ENCODE measurements at places on chromosomes 7 and 10.

- H3K27me3 ChIP-seq: peaks cover 23% of the 10 kb centered on the region
- peaks cover 21% of the 10 kb centered on the region for H3K4me1 ChIP-seq
- no peak overlapping the region for H3K4me3 ChIP-seq
- no peak overlapping the region for H3K27ac ChIP-seq
Observed at GRCh38 chr10:79025199-79025832, 43.5 kb upstream of the ZMIZ1 start.

DNA sequence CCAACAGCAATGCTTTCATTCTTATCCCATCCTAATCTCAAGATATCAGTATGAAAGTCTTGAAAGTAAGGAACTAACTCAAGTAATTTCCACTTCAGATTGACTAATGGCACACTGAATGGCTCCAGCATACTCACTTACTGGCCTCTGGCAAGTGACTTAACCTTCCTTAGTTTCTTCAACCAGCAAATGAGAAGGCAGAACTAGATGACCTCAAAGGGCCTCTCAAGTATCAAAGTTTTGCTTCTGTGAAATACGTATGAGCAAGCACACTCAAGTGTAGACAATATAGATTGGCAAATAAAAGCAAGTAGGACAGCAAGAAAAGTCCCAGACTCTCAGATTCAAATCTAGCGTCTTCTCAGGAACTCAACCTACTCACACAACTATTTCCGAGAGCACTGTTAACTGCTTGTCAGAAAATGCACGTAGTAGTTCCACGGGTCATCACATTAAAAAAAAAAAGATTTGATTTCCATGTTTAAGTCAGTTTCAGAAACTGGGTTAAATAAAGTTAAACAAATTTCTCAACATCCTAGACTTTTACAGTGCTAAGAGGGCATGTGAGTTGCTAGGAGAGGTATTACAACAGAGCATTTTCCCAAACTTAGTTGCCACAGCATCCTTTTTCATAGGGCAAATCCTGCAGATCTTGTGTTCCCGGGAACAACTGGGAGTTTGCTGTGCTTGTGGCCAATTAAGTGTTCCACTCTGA lies 276.9 kb upstream of the KLF14 start:
- H3K27ac ChIP-seq: peak overlapping the region; percentile 94
- no peaks in the 10 kb centered on the region for H3K27me3 ChIP-seq
- peaks cover 63% of the 10 kb centered on the region for H3K4me1 ChIP-seq
- H3K36me3 ChIP-seq: peaks cover 3% of the 10 kb centered on the region

GRCh38 chr7:128455543-128456254 lies at the start of gene HILPDA:
TSS of gene HILPDA (plus strand) at chr7:128455878. CDS start at chr7:128457269, 1,391 bp downstream.
- no peaks in the 10 kb centered on the region for H3K27me3 ChIP-seq
- peak within 1 kb of the TSS; percentile 94 for H3K27ac ChIP-seq
- H3K36me3 ChIP-seq: peaks cover 2% of the 10 kb centered on the region

DNA sequence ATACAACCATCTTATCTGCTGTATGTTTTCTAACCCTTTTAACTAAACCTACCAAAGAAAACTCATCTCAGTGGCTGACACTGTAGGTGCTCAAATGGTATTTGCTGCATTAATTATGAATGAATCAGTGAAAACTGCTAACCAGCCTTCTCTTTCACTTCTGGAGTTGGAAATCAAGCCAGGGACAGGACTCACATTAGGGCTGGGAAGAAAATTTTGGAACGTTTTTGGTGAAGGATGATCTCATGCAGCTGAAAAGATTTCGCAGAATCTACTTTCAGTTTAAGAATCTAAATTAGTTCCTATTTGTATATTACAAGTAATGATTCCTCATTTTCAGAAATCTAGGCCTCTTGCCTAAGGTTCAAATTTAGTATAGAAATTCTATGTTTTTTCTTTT lies 12.9 kb downstream of the MTPN start:
- peaks cover 24% of the 10 kb centered on the region for H3K36me3 ChIP-seq
- no peak for DNase-seq
- H3K4me3 ChIP-seq: no peak overlapping the region
- H3K4me1 ChIP-seq: peaks cover 52% of the 10 kb centered on the region

- no peaks in the 10 kb centered on the region for H3K4me1 ChIP-seq
- no peak for DNase-seq
- no peaks in the 10 kb centered on the region for H3K27me3 ChIP-seq
- no peak overlapping the region for H3K4me3 ChIP-seq
- no peak overlapping the region for H3K27ac ChIP-seq
- H3K36me3 ChIP-seq: no peaks in the 10 kb centered on the region
Observed at GRCh38 chr10:118763202-118763988, 8.6 kb upstream of the CACUL1 start.

DNA sequence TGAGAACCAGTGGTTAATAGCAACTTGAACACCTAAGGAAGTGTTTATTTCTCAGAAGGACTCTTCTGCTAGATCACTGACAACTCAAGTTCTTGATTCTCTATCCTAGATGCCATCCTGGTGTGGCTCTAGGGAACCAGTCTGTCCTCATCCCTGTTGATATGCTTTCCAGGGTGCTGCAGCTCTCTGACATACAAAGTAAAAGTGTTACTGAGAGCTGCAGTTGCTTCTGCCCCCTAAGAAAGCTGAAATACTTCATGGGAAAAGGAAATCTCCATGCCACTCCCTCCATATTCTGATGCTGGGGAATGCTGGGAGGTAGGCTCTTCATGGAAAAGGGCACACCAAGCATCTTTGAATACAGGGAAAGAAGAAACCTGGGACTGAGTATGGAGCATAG lies 168.1 kb downstream of the KLF6 start:
- no peak overlapping the region for H3K27ac ChIP-seq
- peaks cover 1% of the 10 kb centered on the region for H3K27me3 ChIP-seq
- H3K4me3 ChIP-seq: no peak overlapping the region
- H3K4me1 ChIP-seq: no peaks in the 10 kb centered on the region
- DNase-seq: no peak

DNA sequence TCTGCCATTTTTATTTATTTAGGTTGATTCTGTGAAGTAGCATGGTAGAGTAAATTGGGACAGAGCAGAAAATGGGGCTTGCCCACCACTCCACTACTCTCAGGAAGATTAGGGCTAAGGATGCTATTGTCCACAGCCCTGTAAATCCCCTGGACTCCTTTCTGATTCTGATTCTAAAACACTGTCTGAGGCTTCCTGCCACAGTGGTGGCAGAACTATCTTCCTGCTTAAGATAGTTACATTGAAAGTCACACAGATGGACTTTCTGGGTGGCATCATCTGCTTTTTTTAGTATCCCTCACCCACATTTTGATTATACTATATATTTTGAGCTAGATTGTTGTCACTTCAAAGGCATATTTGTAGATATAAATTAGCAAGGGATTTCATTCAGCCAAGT lies 50.0 kb downstream of the SPAM1 start:
- peaks cover 2% of the 10 kb centered on the region for H3K27me3 ChIP-seq
- no peaks in the 10 kb centered on the region for H3K4me1 ChIP-seq
- DNase-seq: no peak
- no peak overlapping the region for H3K27ac ChIP-seq

- no peaks in the 10 kb centered on the region for H3K27me3 ChIP-seq
- H3K4me3 ChIP-seq: no peak overlapping the region
- DNase-seq: no peak
- H3K27ac ChIP-seq: no peak overlapping the region
Observed at GRCh38 chr7:75066521-75066920, 7.1 kb downstream of the RCC1L start.

- no peak overlapping the region for H3K4me3 ChIP-seq
- H3K36me3 ChIP-seq: no peaks in the 10 kb centered on the region
- peaks cover 1% of the 10 kb centered on the region for H3K27me3 ChIP-seq
- H3K4me1 ChIP-seq: no peaks in the 10 kb centered on the region
Observed at GRCh38 chr10:126598009-126598408, 72.5 kb downstream of the C10orf90 start.

- H3K4me1 ChIP-seq: peaks cover 7% of the 10 kb centered on the region
- H3K4me3 ChIP-seq: no peak overlapping the region
- H3K27me3 ChIP-seq: no peaks in the 10 kb centered on the region
- no peak overlapping the region for H3K27ac ChIP-seq
- H3K36me3 ChIP-seq: peaks cover 19% of the 10 kb centered on the region
- DNase-seq: no peak
Observed at GRCh38 chr10:7932301-7933036, 114.2 kb downstream of the TAF3 start.

GRCh38 chr10:6002809-6003510 lies 25.6 kb upstream of the IL15RA start:
- no peak overlapping the region for H3K4me3 ChIP-seq
- H3K4me1 ChIP-seq: no peaks in the 10 kb centered on the region
- DNase-seq: no peak
- peaks cover 3% of the 10 kb centered on the region for H3K36me3 ChIP-seq

DNA sequence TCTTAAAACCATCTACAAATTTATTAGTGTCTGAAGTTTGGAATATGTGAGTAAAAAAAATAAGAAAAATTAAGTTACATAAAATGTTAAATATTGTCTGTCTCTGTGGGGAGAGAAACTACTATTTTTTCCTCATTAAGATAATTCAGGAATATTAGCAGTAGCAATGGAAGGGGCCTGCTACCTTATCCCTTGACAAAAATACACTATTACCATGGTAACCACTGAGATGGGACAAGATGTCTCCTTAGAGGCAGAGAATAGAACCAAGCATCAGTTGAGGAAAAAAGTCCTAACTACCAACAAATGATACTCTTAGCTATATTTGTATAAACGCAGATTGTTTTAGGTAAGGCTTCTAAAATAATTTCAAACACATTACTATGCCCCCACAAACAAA lies 150.7 kb upstream of the LSM8 start:
- no peaks in the 10 kb centered on the region for H3K4me1 ChIP-seq
- no peaks in the 10 kb centered on the region for H3K36me3 ChIP-seq
- peaks cover 3% of the 10 kb centered on the region for H3K27me3 ChIP-seq
- no peak overlapping the region for H3K27ac ChIP-seq

DNA sequence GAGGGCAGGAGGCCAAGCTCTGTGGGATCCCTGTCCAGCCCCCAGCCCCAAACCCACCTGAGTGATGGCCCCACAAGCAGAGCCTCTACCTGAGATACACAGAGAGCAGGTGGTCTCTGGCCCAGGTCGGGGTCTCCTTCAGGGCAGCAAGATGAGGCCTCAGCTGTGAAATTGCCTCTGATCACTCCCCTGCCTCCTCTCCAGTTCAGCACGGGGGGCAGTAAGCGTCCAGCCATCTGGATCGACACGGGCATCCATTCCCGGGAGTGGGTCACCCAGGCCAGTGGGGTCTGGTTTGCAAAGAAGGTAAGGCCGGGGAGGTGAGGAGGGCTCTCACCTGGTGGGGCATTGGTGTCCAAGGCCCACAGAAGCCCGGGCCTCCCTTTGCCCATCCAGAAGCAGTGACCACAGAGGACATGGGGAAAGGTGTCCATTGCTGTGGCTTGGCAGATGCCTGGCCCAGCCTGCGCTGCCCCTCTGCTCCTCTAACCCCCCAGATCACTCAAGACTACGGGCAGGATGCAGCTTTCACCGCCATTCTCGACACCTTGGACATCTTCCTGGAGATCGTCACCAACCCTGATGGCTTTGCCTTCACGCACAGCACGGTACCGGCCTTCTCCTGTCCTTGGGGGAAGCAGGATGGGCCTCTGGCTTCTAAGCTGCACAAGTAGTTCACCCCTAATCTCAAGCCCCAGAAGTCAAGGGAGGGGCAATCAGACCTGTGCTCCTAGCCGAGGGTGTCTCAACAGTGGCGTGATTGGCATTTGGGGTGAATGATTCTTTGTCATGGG lies 3.1 kb downstream of the CPA1 start:
- no peaks in the 10 kb centered on the region for H3K36me3 ChIP-seq
- no peak overlapping the region for H3K4me3 ChIP-seq
- H3K27me3 ChIP-seq: peaks cover 3% of the 10 kb centered on the region
- no peak overlapping the region for H3K27ac ChIP-seq
- DNase-seq: no peak

DNA sequence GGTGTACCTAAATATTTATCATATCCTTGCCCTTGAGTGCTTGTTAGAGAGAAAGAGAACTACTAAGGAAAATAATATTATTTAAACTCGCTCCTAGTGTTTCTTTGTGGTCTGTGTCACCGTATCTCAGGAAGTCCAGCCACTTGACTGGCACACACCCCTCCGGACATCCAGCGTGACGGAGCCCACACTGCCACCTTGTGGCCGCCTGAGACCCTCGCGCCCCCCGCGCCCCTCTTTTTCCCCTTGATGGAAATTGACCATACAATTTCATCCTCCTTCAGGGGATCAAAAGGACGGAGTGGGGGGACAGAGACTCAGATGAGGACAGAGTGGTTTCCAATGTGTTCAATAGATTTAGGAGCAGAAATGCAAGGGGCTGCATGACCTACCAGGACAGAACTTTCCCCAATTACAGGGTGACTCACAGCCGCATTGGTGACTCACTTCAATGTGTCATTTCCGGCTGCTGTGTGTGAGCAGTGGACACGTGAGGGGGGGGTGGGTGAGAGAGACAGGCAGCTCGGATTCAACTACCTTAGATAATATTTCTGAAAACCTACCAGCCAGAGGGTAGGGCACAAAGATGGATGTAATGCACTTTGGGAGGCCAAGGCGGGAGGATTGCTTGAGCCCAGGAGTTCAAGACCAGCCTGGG lies 11.4 kb downstream of the SERPINE1 start:
- H3K4me1 ChIP-seq: peaks cover 6% of the 10 kb centered on the region
- H3K36me3 ChIP-seq: no peaks in the 10 kb centered on the region
- H3K27ac ChIP-seq: no peak overlapping the region
- H3K27me3 ChIP-seq: peaks cover 29% of the 10 kb centered on the region
- no peak overlapping the region for H3K4me3 ChIP-seq

GRCh38 chr7:132049462-132050304 lies 493.3 kb upstream of the PODXL start:
- no peaks in the 10 kb centered on the region for H3K4me1 ChIP-seq
- no peak overlapping the region for H3K27ac ChIP-seq
- no peak overlapping the region for H3K4me3 ChIP-seq
- DNase-seq: no peak
- no peaks in the 10 kb centered on the region for H3K36me3 ChIP-seq
- peaks cover 2% of the 10 kb centered on the region for H3K27me3 ChIP-seq

DNA sequence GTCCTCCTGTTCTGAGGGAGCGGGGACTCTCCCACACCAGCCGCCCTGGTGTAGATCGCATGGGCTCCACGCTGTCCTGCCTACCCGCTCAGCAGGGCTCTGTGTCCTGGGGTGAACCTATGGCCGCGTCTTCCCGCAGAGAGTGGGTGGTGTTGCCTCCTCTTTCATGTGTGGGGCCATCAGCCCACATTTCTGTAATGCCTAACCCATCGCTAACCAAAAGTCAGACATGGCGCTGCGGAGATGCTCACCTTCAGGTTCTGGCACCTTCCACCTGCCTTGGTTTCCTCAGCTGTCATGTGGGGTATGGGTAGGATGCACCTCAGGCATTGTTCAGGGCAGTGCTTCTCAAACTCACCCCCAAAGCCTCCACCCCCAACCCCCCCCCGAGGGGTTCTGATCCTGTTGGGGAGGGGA lies 50.5 kb upstream of the CAMK2B start:
- DNase-seq: no peak
- H3K4me3 ChIP-seq: no peak overlapping the region

DNA sequence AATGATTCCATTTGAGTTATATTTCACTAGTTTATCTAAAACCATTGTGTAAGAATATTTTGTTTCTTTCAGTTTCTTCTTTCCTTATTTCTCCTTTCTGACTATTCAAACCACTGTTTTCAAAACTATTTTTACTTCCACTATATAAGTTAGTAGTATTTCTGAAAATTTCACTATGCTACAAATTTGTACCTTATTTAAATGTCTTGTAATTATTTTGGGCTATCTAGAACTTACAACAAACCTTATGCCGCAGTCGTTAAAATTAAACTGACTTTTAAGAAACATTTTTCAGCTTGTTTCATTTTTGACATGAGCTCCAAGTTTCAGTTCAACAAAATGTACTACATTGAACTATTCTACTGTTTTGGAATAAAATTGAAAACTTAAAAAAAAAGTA lies 1.8 kb downstream of the TFEC start:
- H3K4me1 ChIP-seq: peaks cover 19% of the 10 kb centered on the region
- peaks cover 7% of the 10 kb centered on the region for H3K36me3 ChIP-seq
- H3K4me3 ChIP-seq: peak overlapping the region; percentile 11
- no peaks in the 10 kb centered on the region for H3K27me3 ChIP-seq
- H3K27ac ChIP-seq: no peak overlapping the region

Data from memory B cell (primary cell).